Cortex of kidney (tissue), 1 donor: ENCODE measurements at places on chromosomes 3 and 15.

- no peak for DNase-seq
These were observed 5.1 kb downstream of the TRPM7 start for GRCh38 chr15:50681467-50681866.

- no peak for DNase-seq
These were observed 77.1 kb downstream of the PDZRN3 start for GRCh38 chr3:73547427-73548248.

- DNase-seq = no peak
These were observed 631 bp downstream of the UBR1 start for GRCh38 chr15:43105077-43105736.

GRCh38 chr3:55486101-55486856 lies 827 bp downstream of the WNT5A start:
- no peak for DNase-seq

- no peak for DNase-seq
These were observed 288.3 kb upstream of the C2CD4B start for GRCh38 chr15:62453375-62453774.

DNA sequence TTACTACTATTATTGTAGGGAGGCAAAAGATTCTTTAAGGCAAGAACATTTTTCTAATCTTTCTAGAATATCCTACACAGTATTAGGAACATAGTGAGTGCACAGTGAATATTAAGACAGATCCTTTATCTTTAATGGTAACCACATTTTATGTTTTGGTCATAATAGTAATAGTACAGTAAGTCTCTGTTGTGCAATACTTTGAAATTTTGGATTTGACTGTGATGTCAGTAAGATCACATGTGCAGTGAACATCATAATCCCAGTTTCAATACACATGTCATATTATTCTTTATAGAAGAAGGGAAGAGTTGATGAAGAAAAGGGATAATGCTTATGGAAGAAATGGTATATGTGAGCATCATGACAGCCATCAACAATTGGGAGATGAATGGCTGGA lies 10.7 kb downstream of the STT3B start:
- no peak for DNase-seq

GRCh38 chr3:18890449-18890848 lies 257.9 kb upstream of the KCNH8 start:
- no peak for DNase-seq

GRCh38 chr15:53457479-53457878 lies 302.0 kb downstream of the WDR72 start:
- no peak for DNase-seq

GRCh38 chr3:36832406-36832805 lies 68.1 kb upstream of the DCLK3 start:
- no peak for DNase-seq

GRCh38 chr15:88835119-88835518 lies 31.9 kb downstream of the ACAN start:
- DNase-seq = no peak

DNA sequence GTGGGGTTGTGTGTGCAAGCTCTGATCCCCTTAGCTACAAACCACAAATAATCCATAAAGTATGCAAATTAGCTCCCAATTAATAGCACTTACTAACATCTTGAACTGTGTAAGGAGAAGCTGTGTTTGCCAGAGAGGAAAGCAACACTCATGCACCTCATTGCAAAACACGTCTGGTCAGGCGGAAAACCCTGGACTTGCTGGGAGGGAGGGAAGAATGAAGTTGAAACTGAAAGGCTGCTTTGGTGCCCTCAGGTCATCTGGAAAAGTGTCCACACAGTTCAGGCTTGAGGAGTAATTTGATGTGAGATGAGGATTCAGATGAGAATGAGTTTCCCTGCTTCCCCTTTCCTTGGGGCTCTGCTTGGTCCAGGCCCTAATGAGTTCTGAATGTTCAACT lies 185.5 kb upstream of the ANKRD28 start:
- no peak for DNase-seq

- DNase-seq = no peak
These were observed 243.0 kb downstream of the CLSTN2 start for GRCh38 chr3:140177943-140178342.

GRCh38 chr3:158097593-158098308 lies 8.5 kb downstream of the SHOX2 start:
- no peak for DNase-seq

DNA sequence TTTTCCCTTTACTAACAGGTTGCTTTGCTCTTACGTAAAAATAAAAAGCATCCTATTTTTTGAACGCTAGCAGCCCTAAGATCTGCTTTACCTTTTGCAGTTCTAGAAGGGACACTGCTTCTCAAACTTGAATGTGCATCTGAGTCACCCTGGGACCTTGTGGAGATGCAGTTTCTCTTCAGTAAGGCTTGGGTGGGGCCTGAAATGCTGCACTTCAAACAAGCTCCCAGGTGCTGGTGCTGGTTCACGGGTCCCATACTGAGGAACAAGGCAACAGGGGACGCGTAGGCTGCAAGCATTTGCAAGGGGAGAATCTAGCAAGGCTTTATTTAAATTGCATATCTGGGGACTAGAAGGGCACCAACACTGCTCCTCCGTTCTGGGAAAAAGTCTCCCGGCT lies 30.0 kb downstream of the MB21D2 start:
- no peak for DNase-seq

- DNase-seq = no peak
These were observed 37.2 kb downstream of the MAGEF1 start for GRCh38 chr3:184674626-184675025.

DNA sequence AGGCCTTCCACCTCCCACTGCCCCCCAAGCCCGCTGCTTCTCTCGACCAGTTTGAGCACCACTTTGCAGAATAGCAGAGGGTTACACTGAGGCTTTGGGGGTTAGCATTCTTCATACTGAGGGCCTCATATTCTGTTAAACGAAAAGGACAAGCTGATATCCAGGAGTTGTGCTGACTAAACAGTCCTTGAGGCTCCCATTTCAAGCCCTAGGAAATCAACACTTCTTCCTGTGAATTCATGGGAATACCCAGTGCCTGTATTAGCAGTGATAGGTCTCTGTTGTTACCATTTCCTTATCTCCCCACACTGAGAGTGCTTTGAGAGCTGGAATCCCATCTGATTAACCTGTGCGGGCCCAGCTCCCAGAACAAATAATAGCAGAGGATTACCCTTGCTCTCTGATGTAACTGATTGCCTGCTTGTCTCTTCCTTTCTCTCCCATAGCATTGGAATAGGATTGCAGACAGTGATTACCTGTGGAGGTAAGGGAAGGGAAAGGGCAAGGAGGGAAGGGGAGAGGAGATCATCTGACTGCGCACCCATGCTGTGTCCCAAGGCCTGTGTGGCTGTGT lies 930 bp downstream of the FBXW12 start:
- DNase-seq = no peak

DNA sequence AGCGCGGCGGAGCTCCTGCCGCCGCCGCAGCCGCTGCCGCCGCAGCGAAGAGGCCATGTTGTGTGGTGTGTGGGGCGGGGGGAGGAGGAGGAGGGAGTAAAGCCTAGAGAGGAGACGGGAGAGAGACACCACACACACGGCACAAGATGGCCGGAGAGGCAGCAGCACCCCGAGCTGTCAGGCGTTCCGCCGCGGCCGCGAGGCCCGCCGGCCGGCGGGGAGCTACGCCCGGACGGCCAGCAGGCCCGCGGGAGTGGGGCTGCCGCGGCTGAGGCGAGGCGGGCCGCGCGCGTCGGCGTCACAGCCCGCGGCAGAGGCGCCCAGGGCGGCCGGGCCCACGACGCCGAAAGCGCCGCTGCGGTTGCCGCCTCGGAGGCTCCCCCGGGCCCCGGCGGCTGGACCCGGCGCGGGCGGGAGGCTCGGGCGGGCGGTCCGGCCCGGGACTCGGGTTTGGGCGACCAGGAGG lies 17.4 kb upstream of the CHD2 start:
- DNase-seq = no peak

DNA sequence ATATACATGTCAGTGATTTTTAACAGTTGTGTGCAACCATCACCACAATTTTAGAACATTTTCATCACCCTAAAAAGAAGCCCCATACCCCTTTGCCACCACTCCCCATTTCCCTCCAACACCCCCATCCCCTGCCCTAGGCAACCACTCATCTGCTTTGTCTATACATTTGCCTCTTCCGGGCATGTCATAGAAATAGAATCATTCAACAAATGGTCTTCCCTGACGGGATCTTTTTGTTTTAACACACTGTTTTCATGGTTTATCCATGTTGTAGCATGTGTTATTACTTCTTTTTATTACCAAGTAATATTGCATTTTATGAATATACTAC lies 4.0 kb downstream of the VILL start:
- DNase-seq = no peak

GRCh38 chr3:41102750-41103149 lies 96.6 kb upstream of the CTNNB1 start:
- DNase-seq = no peak

GRCh38 chr3:144244662-144245061 lies 273.0 kb downstream of the DIPK2A start:
- DNase-seq = no peak

DNA sequence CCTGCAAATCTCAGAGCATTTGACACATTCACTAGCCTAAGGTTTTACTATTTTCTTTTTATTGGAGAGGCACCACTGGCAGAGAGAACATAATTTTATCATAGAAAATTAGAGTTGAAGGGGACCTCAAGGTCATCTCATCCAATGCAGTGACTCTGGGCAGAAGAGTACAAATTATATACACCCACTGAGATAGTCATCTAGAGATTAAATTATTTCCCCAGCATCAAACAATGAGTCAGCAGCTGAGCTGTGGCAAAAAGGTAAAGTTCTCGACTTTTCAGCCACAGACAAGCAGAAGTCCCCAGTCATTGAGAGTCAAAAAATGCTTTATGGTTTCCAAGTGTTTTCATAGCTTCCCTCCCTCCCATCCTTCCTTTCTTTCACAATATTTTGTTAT lies 39.3 kb upstream of the SEMA6D start:
- DNase-seq = no peak

DNA sequence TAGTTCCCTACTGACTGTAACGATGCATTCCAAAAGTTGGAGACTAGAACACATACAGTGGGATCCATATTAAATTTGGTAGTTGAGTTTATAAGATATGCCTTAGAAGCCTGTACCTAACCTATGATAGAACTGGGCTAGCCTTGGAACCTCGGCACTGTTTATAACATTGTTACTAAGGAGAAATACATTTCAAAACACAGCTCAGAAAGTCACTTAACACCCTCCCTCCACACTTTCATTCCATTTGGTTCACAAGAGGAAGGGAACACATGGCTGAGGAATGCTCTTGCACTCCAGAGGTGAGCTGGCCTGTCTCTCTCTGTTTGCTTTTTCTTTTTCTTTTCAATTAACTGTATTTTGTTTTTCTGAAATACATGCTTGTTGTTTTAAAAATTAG lies 48.7 kb upstream of the TSC22D2 start:
- DNase-seq = no peak

GRCh38 chr15:34717729-34718128 lies 37.1 kb downstream of the GJD2 start:
- no peak for DNase-seq

DNA sequence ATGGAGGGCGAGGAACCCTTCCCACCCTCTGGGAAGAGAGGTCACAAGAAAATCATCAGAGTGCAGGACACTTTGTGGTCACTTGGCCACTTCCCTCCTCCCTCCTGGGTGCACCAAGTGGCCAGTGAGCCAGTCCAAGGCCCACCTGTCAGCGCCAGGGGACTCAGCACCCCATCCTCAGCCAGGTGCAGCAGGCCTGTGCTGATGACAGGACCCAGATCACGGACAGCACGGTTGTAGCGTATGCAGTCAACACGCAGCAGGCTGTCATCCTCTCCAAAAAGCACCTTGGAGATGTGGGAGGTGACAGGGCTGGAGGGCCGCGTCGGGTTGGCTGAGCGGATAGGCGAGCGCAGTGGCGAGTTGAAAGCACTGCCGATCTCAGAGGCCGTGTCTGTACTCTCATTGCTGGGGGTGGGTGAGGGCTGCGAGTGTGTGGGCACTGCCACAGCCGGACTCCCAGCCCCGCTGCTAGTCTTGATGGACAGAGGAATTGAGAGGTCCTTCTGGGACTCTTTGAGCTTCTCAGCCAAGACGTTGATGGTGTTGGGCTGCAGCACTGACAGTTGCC lies 41.5 kb downstream of the SEMA3G start:
- no peak for DNase-seq

- no peak for DNase-seq
These were observed 88.6 kb downstream of the ZNF385D start for GRCh38 chr3:21662403-21662802.

- DNase-seq = no peak
These were observed 1.3 kb downstream of the RPL22L1 start for GRCh38 chr3:170868577-170869238.

GRCh38 chr3:186383026-186383993 lies 21.3 kb upstream of the DGKG start:
- DNase-seq = no peak
